ENCODE measurements at places on chromosomes 3 and 15.

- no peak for DNase-seq
Measured at GRCh38 chr15:39621976-39622375, 41.1 kb downstream of the THBS1 start.

- no peak for DNase-seq
Measured at GRCh38 chr15:50562735-50563640, 16.5 kb upstream of the USP50 start.

DNA sequence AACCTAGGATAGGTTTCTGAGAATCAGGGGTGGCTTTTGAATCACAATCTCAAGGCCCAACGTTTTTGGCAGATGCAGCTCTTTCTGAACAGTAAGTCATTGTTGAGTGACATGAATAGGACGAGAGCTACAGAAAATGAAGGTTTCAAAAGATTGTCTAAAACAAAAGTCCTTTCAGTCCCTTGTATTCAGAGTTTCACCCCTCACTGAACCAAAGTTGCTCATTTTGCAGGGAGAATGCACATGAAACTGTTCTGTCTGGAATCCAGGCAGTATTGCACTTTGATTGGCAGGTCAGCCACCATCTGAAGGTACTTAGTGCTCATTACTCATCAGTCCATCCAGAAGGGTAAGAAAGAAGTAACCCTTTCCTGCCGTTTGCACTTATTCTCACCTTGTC is 24.1 kb upstream of the RASGRP1 start:
- DNase-seq, result no peak

DNA sequence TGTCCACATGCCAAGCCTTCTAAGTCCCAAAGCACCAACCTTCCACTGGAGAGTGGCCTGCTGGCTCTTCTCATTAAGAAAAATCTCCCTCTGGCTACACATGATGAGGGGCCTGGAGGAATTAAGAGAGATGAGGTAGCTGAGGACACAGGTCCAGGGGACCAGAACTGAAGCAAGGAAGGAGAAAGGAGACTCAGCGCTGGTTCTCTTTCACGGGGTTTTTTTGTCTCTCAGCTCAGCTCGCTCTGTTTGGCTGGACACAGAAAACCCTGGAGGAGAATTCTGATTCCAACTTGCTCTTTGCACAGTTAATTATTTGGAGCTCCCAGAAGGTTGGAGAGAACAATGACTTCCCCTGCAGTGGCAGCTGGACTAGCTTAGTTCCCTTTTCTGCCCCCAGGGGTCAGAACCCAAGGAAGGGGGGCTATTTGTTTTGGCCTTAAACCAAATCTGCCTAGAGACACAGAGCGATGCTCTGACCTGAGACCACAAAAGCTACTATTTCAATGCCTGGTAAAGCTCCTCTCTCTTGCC is 507.6 kb downstream of the FHIT start:
- DNase-seq, result no peak

GRCh38 chr3:116667324-116667723 is 42.3 kb upstream of the TUSC7 start:
- DNase-seq, result no peak
